Choroid plexus epithelial cell (primary cell): ENCODE measurements at places on chromosomes 4 and X.

GRCh38 chrX:71622032-71622575, 3.8 kb upstream of the CXCR3 start:
- no peak for DNase-seq

DNA sequence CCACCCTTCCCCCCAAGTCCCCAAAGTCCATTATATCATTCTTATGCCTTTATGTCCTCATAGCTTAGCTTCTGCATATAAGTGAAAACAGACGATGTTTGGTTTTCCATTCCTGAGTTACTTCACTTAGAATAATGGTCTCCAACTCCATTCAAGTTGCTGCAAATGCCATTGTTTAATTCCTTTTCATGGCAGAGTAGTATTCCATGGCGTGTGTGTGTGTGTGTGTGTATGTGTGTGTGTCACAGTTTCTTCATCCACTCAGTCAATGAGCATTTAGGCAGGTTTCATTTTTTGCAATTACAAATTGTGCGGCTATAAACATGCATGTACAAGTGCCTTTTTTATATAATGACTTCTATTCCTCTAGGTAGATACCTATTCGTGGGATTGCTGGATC, 107.5 kb upstream of the GALNT7 start:
- no peak for DNase-seq

DNA sequence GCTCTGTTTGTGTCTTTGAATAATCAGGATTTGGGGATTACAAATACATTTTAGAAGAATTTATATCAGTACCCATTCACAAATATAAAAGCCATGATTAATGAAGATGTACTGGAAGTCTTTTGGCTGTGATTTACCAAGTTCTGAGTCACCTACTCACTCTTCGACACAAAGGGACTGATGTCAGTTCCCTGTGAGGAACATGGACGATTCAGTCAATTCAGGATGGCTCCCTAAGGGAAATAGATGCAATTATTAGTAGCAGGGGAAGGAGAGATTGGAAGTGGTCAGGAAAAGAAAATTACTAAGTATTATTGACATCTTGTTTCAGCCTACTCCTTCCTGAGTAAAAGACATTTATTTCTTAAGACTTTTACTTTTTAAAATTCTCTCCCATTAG, 550.7 kb upstream of the SLIT2 start:
- no peak for DNase-seq

GRCh38 chr4:164203476-164203875, 550.5 kb upstream of the SMIM31 start:
- DNase-seq = no peak

GRCh38 chrX:49171752-49172279, at the start of gene PLP2:
Gene PLP2, plus strand, starts transcription at chrX:49171898. Its CDS starts 103 bp downstream, at chrX:49172001.
- DNase-seq = peak; percentile 51

- no peak for DNase-seq
These were observed 6.6 kb downstream of the PLP1 start for GRCh38 chrX:103783196-103783595.

- no peak for DNase-seq
These were observed 69.3 kb upstream of the NKX1-1 start for GRCh38 chr4:1475277-1476139.
